ENCODE measurements at places on chromosomes 6 and 20. TPM values are rescaled to one million over a fixed set of nuclear protein-coding genes. Genes with fewer than 3 reads are reported as not detected.

The HTR1B gene
- 0.66 TPM for total RNA-seq

The SLC13A3 gene
- total RNA-seq, result 4.6 TPM

The FOXQ1 gene
- total RNA-seq, result 5.0 TPM

The ANKS1A gene
- 8.8 TPM for total RNA-seq

The PRL gene
- not detected for total RNA-seq

The TSBP1 gene
- not detected for total RNA-seq

The CTAGE9 gene
- total RNA-seq, result not detected

The MEP1A gene
- total RNA-seq, result not detected

The TBXT gene
- total RNA-seq, result not detected

The C20orf202 gene
- total RNA-seq, result not detected

The ADTRP gene
- total RNA-seq, result 2.8 TPM

The DPPA5 gene
- total RNA-seq, result not detected

The HCK gene
- not detected for total RNA-seq

The COL19A1 gene
- 1.9 TPM for total RNA-seq

The SEC63 gene
- 29.1 TPM for total RNA-seq

The MUC22 gene
- not detected for total RNA-seq

The PLN gene
- not detected for total RNA-seq

The SCUBE3 gene
- 0.22 TPM for total RNA-seq

The FAM209B gene
- total RNA-seq, result not detected

The SERPINB6 gene
- 87.8 TPM for total RNA-seq

The CD83 gene
- total RNA-seq, result 0.22 TPM

The SMLR1 gene
- not detected for total RNA-seq

The SPATA25 gene
- total RNA-seq, result 3.3 TPM

The TP53TG5 gene
- total RNA-seq, result not detected

The SOBP gene
- total RNA-seq, result 1.9 TPM

The COL20A1 gene
- not detected for total RNA-seq

The BEND6 gene
- total RNA-seq, result 6.9 TPM

The DNAH8 gene
- 1.5 TPM for total RNA-seq

The WASF1 gene
- total RNA-seq, result 13.1 TPM

The MAP3K5 gene
- total RNA-seq, result 21.0 TPM

The GPSM3 gene
- total RNA-seq, result 10.9 TPM

The GHRH gene
- not detected for total RNA-seq

The ELOVL4 gene
- 3.3 TPM for total RNA-seq

The ESR1 gene
- total RNA-seq, result 1.0 TPM

The OPRM1 gene
- total RNA-seq, result not detected

The ACSS1 gene
- total RNA-seq, result 0.72 TPM

The OXT gene
- total RNA-seq, result not detected

The OR2H1 gene
- not detected for total RNA-seq

The RNF182 gene
- 2.3 TPM for total RNA-seq

The DCDC2 gene
- total RNA-seq, result 0.14 TPM

The MUC21 gene
- total RNA-seq, result not detected

The C4B gene
- total RNA-seq, result 6.3 TPM

All from placental pericyte (primary cell).